ENCODE measurements at places on chromosomes 3 and 15. TPM values are rescaled to one million over a fixed set of nuclear protein-coding genes. Genes with fewer than 3 reads are reported as not detected.

The ZNF619 gene
- polyA plus RNA-seq: 8.4 TPM

The SKOR1 gene
- 0.44 TPM for polyA plus RNA-seq

The SNX33 gene
- 20.9 TPM for polyA plus RNA-seq

The KBTBD13 gene
- polyA plus RNA-seq: 0.11 TPM

The MYO5A gene
- polyA plus RNA-seq: 7.8 TPM

The SOX14 gene
- not detected for polyA plus RNA-seq

The NR1I2 gene
- 0.54 TPM for polyA plus RNA-seq

The SERINC4 gene
- 0.26 TPM for polyA plus RNA-seq

The PTPRG gene
- polyA plus RNA-seq: 84.0 TPM

The SCAMP5 gene
- 21.9 TPM for polyA plus RNA-seq

The GOLGA6A gene
- polyA plus RNA-seq: 0.06 TPM

The CNTN3 gene
- polyA plus RNA-seq: 5.9 TPM

The ERICH6 gene
- 0.34 TPM for polyA plus RNA-seq

The IGDCC3 gene
- 8.6 TPM for polyA plus RNA-seq

The THPO gene
- polyA plus RNA-seq: 2.5 TPM

The FBXW12 gene
- polyA plus RNA-seq: 0.33 TPM

The EIF3J gene
- 96.2 TPM for polyA plus RNA-seq

The JAGN1 gene
- 50.0 TPM for polyA plus RNA-seq

The PTX3 gene
- polyA plus RNA-seq: 5.2 TPM

The GPR149 gene
- not detected for polyA plus RNA-seq

The THBS1 gene
- 153 TPM for polyA plus RNA-seq

The FBXO45 gene
- polyA plus RNA-seq: 13.6 TPM

The AMIGO3 gene
- 0.94 TPM for polyA plus RNA-seq

The HGD gene
- polyA plus RNA-seq: 92.9 TPM

Data from right renal pelvis (tissue), 4 donors.